ENCODE measurements at places on chromosomes 13 and 19.

GRCh38 chr19:491146-491741 lies 5.0 kb upstream of the MADCAM1 start:
- DNase-seq = no peak

DNA sequence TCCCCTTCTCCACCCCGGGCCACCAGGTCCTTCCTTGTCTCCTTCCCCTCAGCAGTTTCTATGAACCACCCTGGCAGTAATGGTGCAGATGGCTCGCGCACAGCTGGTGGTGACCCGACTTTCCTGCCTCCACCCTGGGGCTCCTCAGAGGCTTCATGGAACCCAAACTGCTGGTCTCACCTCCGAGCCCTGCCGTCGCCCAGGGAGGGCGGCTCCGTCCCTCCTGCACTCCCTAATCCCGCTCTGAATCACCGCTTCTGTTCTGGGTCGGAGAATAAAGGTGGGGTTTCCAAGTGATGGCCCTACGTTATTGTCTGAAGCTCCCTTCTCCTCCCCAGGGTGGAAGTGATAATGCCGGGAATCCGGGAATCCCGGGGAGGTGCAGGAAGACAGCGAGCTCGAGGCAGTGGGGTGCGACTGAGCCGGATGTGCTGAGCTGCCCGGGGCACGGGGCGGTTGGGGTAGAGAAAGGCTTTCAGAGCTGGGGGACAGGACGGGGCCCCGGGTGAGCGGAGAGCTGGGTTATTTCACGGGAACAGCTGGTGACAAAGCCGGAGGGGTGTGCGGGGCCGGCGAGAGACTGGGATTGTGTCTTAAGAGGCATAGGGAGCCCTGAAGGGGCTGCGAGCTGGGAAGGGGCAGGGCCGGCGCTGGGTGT lies 711 bp downstream of the FUT2 start:
- DNase-seq = no peak

GRCh38 chr19:42628411-42629140 lies 33.9 kb upstream of the CEACAM8 start:
- DNase-seq = no peak

DNA sequence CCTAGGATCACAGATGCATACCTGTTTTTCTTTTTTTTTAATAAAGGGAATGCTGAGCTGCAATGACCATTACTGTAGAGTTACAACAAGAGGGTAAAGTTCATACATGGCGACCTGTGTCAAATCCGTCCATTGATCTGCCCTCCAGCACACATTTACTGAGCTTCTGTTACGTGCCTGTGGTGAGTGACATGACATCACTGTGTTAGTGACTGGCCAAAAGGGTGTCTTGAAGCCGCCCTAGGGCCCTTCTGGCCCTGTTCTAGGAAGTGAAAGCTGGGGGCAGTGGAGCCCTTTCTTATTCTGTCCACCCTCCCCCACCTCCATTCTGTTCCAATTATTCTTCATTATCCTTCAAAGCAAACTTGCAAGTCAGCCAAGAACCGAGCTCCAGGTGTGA lies 66.3 kb downstream of the ZIC5 start:
- DNase-seq = no peak

- DNase-seq = no peak
These were observed 927 bp downstream of the CHAMP1 start for GRCh38 chr13:114315074-114315785.

DNA sequence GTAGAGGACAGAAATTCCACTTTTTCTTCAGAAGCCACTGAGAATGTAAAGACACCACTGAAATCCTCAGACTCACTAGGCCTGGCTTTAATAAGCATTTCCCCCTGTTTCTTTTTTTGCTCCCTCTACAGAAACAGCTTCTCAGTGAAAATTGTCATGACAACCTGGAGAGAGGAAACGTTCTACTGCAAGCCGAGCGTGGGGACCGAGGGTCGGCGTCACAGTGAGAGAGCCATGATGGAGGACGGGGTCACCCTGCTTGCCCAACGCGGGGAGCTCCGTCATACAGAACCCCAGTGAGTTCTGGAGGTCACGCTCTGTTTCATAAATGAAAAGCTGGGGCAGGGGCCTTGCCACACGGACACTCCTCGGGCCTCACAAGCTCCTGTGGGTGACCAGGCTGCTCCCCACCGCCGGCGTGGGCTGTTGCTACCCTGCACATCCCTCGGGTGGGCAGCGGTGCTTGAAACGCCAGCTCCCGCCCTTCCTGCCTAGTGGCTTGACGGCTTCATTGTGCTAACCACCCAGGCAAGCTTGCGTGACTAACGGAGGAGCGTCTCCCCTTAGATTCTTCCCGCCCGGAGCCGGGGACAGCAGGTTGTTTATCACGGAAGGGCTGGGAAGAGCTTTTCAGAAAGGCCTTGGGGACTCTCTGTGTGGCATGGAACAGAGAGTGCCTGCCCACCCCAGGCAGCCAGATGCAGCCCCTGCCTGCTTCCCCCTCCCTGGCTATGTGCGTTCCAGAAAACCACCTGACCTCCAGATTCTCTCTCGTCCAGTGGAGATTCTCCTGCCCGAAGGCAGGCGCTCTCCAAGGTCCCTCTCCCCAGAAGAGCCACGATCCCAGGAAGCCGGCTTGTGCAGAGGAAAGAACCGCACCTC lies 153.6 kb downstream of the KATNAL1 start:
- DNase-seq = no peak

- DNase-seq = no peak
These were observed 205.0 kb downstream of the TSHZ3 start for GRCh38 chr19:31144075-31144870.

GRCh38 chr13:105442949-105443699 lies 1092.3 kb downstream of the EFNB2 start:
- no peak for DNase-seq

DNA sequence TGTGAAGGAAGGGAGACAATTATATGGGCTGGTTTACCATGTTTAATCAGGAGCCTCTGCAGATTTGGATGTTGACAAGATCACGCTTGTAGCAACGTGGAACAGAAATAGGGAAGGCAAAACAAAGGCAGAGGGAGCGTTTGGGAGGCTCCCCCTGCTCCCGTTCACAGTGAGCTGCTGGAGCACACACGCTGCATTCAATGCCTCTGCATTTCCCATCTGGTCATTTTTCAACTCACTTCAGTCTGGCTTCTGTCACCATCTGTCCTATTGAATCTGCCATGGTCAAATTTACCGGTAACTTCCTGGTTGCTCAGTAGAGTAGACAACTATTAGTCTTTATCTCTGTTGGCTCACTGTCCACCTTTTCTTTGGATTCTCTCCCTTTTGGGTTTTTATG lies 91.0 kb downstream of the NHLRC3 start:
- DNase-seq = no peak

DNA sequence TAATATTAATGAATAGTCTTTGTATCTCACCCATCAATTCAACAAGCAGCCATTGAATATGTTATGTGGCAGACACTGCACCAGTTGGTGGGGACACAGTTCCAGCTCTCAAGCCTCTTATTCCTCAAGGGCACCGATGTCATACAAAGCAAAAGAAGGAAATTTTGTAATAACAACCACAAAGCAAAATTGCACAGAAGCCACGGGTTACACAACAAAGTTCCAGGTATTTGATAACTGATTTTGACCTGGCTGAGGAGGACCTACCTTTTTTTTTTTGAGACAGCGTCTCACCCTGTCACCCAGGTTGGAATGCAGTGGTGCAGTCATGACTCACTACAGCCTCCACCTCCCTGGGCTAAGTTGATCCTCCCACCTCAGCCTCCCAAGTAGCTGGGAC lies 266.7 kb downstream of the FOXO1 start:
- DNase-seq = no peak

GRCh38 chr19:17103177-17103576 lies 27.6 kb downstream of the MYO9B start:
- no peak for DNase-seq

DNA sequence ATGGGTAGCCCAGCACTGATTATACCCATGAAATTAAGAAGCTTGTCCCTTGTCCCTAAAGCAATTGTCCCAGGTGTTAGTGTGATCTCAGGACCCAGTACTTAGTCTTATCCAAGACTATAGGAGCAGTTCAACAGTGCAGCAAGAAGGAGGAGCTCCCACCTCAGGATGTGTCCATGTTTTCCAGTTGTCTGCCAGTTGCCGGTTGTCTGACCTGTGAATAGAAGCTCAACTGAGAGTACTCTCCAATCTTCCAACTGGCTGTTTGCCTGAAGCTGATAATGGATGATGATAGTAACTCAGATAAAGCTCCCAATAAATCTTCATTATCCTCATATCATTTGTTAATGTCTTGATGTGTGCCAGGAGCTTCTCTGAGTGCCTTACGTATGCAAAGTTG lies 107.2 kb upstream of the HTR2A start:
- no peak for DNase-seq

GRCh38 chr13:23969647-23970046 lies 72.3 kb upstream of the C1QTNF9B start:
- DNase-seq = no peak

- no peak for DNase-seq
These were observed 11.1 kb upstream of the ZNF613 start for GRCh38 chr19:51916167-51916566.

GRCh38 chr19:38977445-38978325 lies 2.1 kb upstream of the FBXO17 start:
- no peak for DNase-seq

GRCh38 chr13:62360609-62361008 lies 945.0 kb upstream of the PCDH20 start:
- DNase-seq = no peak

DNA sequence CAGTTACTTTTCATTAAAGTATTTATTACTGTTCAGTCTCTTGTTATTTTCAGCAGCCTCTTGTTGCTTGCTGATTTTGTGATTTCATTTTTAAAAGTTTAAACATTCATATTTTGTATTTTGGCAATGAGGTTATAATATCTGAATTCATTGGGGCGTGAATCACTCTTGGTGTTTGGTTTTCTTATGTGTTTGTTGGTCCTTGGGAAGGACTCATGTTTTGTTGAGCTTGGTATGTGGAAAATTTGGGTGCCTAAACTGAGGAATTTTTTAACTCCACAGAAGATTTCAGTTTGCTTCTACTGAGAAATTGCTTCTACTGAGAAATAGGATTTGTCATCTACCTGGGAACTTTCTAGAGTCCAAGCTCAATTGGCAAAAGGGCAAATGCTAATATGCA lies 38.2 kb downstream of the PDS5B start:
- DNase-seq = no peak

- DNase-seq = no peak
These were observed 10.5 kb upstream of the APOC4 start for GRCh38 chr19:44931541-44931940.

DNA sequence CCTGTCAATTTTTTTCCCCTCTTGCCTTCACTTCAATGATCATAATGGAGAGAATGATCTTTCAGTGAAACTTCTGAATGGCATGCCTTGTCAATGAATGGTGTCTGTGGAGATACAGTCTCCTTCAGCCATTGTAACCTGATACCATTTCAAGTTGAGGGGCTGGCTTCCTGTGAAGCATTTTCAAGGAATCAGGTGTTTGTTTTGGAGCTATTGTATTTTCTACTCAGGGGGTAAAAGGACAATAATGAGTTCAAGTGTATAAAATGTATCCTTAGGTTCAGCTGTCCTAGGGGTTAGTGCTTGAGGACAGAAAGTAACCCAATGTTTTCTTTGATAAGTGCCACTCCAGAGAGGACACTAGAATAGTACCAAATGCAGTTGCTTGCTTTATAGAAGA lies 23.8 kb upstream of the CBY2 start:
- no peak for DNase-seq

GRCh38 chr19:16066611-16067104 lies 9.6 kb upstream of the TPM4 start:
- no peak for DNase-seq

DNA sequence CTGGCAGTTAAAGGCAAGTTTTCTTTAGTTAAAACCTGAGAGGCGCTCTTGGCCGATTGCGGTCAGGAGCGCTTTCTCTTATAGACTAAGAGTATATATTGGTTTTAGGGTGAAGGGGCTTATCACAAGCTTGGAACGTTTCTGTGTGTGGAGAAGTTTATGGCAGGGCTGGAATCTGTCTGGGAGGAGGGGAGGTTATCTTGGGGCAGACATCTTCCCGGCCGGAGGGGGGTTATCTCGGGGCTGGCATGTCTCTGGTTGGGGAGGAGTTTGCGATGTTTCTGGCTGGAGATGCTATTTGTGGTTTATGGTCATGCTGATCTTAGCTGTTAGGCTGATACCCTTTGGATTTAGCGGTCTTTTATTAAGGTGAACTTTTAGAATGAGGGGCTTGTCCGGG lies 18.3 kb downstream of the KDM4B start:
- no peak for DNase-seq

DNA sequence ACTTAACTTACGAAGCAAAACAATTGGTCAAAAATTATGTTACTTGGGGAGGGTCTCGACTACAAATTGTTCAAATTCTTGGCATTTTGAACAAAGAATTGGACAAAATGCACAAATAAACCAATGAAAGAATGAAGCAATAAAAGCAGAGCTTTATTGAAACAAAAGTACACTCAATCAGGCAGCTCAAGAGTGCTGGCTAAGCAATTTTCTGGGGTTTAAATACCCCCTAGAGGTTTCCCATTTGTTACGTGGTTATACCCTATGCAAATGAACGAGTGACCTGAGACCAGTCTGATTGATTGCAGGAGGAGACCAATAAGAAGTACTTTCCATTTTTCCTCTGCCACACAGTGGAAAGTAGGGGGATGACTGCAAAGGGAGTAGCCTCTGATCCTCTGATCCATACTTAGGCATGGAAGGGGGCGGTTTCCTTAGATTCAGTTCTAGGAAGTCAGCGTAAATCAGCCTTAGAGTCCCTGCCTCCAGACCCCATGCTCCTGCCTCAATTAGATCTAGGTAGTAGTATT lies 228.6 kb downstream of the EFNB2 start:
- no peak for DNase-seq

DNA sequence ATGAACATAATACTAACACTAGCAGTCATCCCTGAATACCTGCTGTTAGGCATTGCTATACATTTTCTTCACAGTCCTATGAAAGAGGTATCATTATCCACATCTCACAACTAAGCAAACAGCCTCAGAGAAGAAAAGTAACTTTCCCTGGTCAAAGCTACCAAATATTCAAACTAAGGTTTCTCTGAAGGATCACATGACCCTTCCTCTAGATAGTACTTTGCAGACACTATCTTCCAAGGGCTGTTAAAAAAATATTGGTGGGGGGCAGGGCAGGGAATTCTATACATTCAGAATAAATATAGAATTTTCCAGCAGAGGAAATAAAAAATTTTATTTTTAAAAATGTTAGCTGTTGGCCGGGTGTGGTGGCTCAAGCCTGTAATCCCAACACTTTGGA lies 3.1 kb downstream of the SLC25A30 start:
- DNase-seq = no peak

- no peak for DNase-seq
These were observed 49.7 kb upstream of the EHD2 start for GRCh38 chr19:47663435-47663910.

- no peak for DNase-seq
These were observed 2.3 kb upstream of the C1QTNF9B start for GRCh38 chr13:23899555-23899954.

GRCh38 chr13:39959497-39960144 lies 304.2 kb downstream of the COG6 start:
- DNase-seq = no peak

DNA sequence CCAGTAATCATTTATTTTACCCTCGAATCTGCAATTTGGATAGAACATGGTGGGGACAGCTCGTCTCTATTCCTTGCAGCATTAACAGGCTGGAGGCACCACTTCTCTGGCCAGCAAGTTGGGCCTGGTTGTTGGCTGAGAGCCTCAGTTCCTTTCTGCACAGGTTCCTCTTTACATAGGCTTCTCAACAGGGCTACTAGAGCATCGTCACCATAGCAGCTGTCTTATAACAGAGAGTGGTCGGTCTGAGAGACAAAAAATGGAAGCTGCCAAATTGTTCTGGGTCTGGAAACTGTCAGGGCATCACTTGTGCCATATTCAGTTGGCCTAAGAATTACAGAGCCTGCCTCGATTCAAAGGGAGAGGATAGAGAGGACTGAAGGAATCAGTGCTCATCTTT lies 86.7 kb downstream of the DNAJC15 start:
- DNase-seq = no peak
